Germinal center (tissue), 1 donor: ENCODE measurements at places on chromosomes 3 and 15.

GRCh38 chr3:78871048-78871447 is 896.8 kb downstream of the ROBO1 start:
- DNase-seq: no peak

DNA sequence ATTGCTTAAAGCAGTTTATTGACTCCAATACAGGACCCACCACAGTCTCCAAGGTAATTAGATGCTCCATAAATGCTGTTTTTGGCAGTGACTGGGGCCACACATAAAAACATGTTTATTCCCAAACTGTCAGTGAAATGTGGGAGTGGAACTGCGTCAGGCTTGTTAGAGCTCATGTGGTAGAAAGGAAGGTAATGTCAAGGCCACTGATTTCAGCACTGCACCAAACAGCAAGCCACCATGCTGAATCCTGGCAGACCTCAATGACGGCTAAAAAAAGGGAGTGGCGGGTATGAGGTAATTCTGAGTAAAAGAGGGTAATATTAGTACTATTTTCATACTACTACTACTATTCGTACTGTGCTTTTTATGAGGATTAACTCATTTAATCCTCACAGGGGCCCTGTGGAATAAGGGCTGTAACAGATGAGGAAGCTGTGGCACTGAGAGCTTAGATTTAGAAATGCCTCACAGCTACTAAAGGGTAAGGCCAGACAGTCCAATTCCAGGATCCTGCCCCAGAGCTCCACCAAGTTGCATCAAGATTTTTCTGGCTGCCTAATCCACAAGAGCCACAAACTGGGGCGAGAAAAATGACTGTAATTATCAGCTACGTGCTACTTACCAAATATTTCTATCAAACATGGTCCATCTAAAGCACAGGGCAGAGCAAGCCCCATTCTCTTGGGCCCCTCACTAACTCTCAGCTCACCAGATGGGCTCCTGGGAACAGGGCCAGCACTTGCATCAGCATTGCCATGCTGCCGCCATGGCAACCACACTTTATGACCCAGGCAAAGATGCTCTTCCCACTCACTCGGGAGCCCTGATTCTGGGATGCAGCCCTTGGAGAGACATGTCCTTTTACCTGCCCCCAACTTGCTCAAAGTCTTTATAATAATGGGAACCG is 83.6 kb upstream of the SPATA12 start:
- DNase-seq: no peak

- DNase-seq: no peak
These were observed 64.9 kb upstream of the RBMS3 start for GRCh38 chr3:29215948-29216347.

- no peak for DNase-seq
These were observed 84.6 kb downstream of the CD47 start for GRCh38 chr3:108006077-108006771.

GRCh38 chr3:27888562-27888961 is 166.4 kb upstream of the EOMES start:
- DNase-seq: no peak
